ENCODE measurements at places on chromosomes 7 and 10.

- DNase-seq, result no peak
These were observed 278.2 kb downstream of the PLXDC2 start for GRCh38 chr10:20094226-20094976.

GRCh38 chr10:130498934-130499333 is 362.7 kb downstream of the GLRX3 start:
- DNase-seq, result no peak

GRCh38 chr10:30829901-30830300 is 200.3 kb upstream of the LYZL2 start:
- no peak for DNase-seq

DNA sequence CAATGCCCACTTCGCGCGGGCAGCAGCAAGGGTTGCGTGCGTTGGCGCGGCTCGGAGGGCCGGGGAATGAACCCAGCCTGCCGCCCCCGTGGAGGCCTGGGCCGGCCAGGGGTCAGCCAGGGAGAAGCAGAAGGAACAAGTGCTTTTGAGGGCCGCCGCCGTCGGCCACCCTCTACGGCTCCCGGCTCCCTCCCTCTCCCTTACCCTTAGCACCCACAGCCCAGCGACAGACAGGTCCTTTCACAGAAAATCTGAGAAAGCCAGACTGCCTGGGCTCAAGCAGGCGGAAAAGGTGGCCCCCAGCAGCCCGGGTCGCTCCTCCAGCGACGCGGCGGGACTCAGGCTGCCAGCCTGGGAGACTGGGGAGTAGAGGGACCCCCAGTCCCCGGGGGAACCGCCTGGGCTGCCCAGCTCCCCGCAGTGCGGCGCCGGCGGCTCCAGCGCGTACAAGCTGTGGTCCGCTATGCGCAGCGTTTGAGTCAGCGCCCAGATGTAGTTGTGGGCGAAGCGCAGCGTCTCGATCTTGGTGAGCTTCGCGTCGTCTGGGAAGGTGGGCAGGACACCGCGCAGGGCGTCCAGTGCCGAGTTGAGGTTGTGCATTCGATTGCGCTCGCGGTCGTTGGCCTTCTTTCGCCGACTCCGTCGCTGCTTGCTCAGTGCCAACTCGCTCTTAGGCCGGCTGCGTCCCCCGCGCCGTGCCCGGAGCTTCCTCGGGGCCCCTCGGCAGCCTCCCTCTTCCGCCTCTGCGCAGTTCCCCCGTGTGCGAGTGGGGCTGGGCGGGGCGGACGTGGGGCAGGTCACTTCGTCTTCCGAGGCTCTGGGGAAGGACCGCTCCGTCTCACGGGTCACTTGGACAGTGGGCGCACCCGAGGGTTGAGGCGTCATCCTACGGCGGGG is 815 bp downstream of the NEUROG3 start:
- DNase-seq, result no peak

DNA sequence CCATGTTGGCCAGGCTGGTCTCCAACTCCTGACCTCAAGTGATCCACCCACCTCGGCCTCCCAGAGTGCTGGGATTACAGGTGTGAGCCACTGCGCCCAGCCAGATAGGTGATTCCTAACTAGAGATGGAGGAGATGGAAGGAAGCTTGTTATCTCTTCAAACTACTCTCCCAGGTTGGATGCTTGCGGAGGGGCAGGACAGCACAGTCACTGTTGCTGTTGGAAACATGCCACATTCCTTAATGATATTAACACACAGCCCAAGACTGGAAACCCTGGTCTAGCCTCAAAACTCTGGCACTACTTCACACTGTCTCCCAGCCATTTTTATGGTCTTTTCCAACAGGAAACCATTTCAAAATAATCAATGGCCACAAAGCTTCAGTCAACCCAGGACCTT is 468.8 kb upstream of the NRP1 start:
- no peak for DNase-seq

DNA sequence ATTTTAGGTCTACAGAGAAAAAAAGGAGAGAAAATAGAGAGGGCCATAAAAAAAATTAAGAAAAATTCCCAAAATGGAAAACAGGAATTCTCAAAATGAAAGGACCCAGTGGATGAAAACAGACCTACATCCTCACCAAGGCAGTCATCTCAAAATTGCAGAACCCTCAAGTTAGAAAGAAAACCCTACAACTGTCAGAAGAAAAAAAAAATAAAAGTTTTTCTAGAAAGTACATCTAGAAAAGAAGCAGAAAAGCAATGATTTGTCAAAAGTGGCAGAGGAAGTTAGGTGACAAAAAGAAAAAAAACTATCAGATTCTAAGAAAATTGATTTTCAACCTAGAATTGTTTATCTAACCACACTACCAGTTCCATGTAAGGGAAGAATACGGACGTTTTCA is 167.6 kb upstream of the LRGUK start:
- no peak for DNase-seq

All from psoas muscle (tissue), 8 donors.